ENCODE measurements at places on chromosomes 1 and 21.

GRCh38 chr1:67001682-67002425 lies 52.1 kb downstream of the SLC35D1 start:
- H3K4me1 ChIP-seq = no peaks in the 10 kb centered on the region
- no peaks in the 10 kb centered on the region for H3K27me3 ChIP-seq
- no peaks in the 10 kb centered on the region for H3K36me3 ChIP-seq
- H3K27ac ChIP-seq = no peak overlapping the region
- no peak overlapping the region for H3K4me3 ChIP-seq

DNA sequence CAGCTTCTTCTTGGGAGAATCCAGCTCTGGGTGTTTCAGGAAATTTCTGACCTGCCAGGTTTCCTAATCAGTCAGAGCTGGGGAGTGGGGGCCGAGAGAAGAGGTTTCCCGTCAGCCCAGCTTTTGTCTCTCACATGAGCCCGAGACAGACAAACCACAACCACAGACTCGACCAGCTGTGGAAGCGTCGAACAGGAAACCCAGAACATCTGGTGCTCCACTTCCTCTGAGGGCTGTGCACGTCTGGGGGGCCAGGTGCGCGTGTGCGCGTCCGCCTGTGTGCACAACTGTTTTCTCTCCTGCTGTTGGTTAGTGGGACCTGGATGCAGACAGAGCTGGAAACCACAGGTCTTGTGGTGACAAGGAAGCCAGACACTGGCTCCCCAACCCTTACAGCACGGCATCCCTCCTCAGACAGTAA lies 113.0 kb upstream of the SLC25A33 start:
- peaks cover 6% of the 10 kb centered on the region for H3K4me1 ChIP-seq
- H3K36me3 ChIP-seq = no peaks in the 10 kb centered on the region
- H3K27me3 ChIP-seq = peaks cover 13% of the 10 kb centered on the region
- no peak overlapping the region for H3K27ac ChIP-seq
- no peak for DNase-seq
- H3K4me3 ChIP-seq = no peak overlapping the region

- no peak for DNase-seq
- H3K27me3 ChIP-seq = no peaks in the 10 kb centered on the region
- H3K36me3 ChIP-seq = no peaks in the 10 kb centered on the region
- H3K4me1 ChIP-seq = peaks cover 3% of the 10 kb centered on the region
- no peak overlapping the region for H3K4me3 ChIP-seq
Measured at GRCh38 chr1:109181085-109181806, 32.5 kb upstream of the SARS1 start.

- H3K27ac ChIP-seq = no peak overlapping the region
- H3K4me1 ChIP-seq = no peaks in the 10 kb centered on the region
- no peaks in the 10 kb centered on the region for H3K36me3 ChIP-seq
- no peaks in the 10 kb centered on the region for H3K27me3 ChIP-seq
Measured at GRCh38 chr21:44885615-44886014, 12.1 kb upstream of the PTTG1IP start.

DNA sequence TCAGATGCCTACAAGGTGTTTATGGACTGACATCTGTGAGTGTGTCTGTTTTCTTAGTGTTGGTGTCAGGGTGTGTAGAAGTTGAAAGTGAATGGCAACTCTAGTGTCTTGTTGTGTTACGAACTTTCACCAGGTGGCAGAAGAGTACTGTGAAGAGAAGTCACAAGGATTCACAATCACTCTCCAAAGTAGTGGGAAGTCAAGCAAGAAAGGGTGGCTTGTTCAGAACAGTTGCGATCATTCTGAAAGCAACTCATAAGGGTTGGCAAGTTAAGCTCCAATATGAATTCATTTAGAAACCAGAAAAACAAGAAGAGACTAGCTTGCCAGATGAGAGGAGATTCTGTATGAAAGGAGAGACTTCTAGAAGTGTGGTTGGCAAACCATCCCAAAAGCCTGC lies 86.1 kb downstream of the FASLG start:
- H3K27ac ChIP-seq = no peak overlapping the region

GRCh38 chr1:33630686-33631085 lies 158.2 kb downstream of the ZSCAN20 start:
- H3K27ac ChIP-seq = no peak overlapping the region
- H3K27me3 ChIP-seq = no peaks in the 10 kb centered on the region
- DNase-seq = no peak
- H3K4me1 ChIP-seq = no peaks in the 10 kb centered on the region
- H3K36me3 ChIP-seq = no peaks in the 10 kb centered on the region
- no peak overlapping the region for H3K4me3 ChIP-seq

- H3K4me1 ChIP-seq = no peaks in the 10 kb centered on the region
- DNase-seq = no peak
- H3K27me3 ChIP-seq = no peaks in the 10 kb centered on the region
- no peaks in the 10 kb centered on the region for H3K36me3 ChIP-seq
Measured at GRCh38 chr1:110326826-110327225, 12.4 kb upstream of the RBM15 start.

- H3K27ac ChIP-seq = no peak overlapping the region
- H3K4me1 ChIP-seq = peaks cover 5% of the 10 kb centered on the region
- peaks cover 40% of the 10 kb centered on the region for H3K27me3 ChIP-seq
- no peaks in the 10 kb centered on the region for H3K36me3 ChIP-seq
- no peak for DNase-seq
Measured at GRCh38 chr1:212698467-212699103, 1.1 kb downstream of the BATF3 start.

- DNase-seq = peak; percentile 44
- H3K4me3 ChIP-seq = no peak overlapping the region
- no peaks in the 10 kb centered on the region for H3K36me3 ChIP-seq
- no peaks in the 10 kb centered on the region for H3K4me1 ChIP-seq
- peaks cover 4% of the 10 kb centered on the region for H3K27me3 ChIP-seq
Measured at GRCh38 chr1:34681480-34682451, 73.1 kb upstream of the GJB5 start.

- H3K27ac ChIP-seq = no peak overlapping the region
- no peaks in the 10 kb centered on the region for H3K36me3 ChIP-seq
- H3K4me3 ChIP-seq = no peak overlapping the region
Measured at GRCh38 chr1:66557157-66557556, 23.2 kb downstream of the SGIP1 start.

DNA sequence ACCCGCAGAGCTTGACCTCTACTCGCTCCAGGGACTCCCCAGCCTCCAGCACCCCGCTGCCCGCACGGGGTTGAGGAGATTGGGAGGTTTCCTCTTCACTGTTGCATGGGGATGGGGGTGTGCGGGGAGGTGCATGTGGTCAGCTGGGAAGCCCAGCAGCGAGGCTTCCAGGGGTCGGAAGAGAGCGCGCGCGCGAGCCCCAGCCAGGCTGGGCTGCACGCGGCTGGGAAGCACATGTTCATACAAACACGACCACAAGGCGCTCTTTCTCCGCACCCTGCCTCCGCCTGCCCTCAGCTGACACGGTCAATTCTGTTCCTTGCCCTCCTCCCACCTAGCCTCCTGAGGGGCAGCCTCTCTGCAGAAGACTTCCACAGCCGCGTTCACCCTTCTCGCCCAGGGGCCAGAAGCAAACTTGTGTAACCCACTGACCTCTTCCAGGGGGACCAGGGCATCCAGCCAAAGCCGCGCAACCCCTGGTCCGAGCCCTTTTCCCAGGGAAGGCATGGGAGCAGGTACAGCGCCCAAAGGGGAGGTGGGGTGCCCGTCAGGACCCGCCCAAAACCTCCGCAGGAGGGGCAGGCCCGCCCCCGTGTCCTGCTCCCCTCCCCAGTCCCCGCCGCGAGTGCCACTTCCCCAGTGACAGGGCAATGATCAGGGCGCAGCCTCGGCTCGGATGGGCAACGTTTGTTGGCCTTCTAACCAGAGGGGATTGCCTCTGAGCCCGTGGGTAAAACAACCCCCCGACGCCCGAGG lies 1.3 kb downstream of the COL24A1 start:
- H3K27me3 ChIP-seq = peaks cover 17% of the 10 kb centered on the region
- peak; percentile 14 for DNase-seq
- no peak overlapping the region for H3K27ac ChIP-seq
- H3K36me3 ChIP-seq = no peaks in the 10 kb centered on the region

DNA sequence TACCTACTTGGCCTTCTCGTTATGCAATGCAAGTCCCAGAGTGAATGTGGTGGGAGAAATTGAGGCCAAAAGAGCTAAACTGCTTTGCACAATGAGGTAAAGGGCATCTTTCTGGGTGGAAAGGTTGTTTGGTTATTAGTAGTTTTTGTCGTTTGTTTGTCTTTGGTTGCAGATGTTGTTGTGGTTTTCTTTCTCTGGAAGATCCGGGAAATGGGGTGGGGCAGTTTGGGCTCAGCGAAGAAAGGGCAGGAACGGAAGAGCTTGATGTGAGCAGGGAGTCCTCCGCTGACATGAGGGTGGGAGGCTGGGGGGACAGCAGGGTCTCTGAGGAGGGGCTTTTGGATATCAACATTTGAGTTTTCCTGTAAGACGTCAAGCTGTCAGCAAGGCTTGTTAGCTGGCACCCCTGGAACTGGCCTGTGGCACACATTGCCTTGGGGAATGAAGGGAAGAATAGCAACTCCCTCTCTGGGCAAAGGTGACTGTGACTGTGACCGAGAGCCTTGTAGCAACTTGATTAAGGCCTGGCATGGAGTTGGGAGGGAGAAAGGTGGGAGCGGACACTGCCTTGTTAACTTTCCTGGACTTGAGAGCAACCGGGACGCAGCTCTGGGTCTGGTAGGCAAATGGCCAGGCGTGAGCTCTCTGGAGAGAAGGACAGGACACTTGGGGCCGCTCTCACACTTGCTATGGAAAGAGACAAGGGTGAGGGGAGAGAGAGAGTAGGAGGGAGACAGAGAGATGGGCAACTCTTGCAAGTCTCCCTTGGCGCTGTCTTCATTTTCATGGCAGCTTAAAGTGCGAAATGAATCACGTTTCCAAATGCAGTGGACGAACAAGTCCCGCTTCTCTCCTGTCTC lies 15.4 kb upstream of the OPRD1 start:
- no peak for DNase-seq
- no peak overlapping the region for H3K27ac ChIP-seq
- no peak overlapping the region for H3K4me3 ChIP-seq
- no peaks in the 10 kb centered on the region for H3K36me3 ChIP-seq
- H3K4me1 ChIP-seq = peaks cover 3% of the 10 kb centered on the region

All from neuronal stem cell (in vitro differentiated cells).